ENCODE measurements at places on chromosomes 6 and 20.

DNA sequence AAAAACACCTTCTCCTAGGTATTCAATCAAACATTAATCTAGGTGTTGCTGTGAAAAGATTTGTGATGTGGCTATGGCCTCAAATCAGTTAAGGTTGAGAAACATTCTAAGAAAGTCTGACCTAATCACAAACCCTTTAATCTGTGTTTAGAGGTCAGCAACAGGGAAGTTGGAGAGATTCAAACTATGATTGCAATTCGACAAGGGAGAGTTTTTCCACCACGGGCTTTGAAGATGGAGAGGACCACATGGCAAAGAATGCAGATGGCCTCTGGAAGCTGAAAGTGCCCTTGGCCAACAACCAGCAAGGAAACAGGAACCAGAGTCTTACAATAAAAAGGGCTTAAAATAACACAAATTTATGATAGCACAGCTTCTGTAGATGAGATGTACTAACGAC, 29.6 kb upstream of the LGSN start:
- no peak for ATAC-seq

DNA sequence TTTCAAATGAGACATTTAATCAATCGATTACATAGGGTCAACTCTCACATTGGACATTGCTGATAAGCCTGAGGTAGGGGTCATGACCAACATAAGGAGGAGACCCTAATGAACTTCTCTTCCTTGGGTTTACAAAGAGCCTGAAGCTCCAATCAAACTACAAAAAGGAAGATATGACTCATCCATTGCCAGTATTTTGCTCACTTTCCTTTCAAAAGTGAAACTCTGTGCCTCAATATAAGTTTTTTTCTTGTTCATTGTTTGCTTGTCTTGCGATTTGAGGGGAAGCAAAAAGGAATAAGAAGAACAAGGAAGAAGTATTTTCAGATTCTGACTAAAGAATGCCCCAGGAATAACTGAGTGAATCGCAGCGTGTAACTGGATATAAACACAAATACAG, 38.8 kb upstream of the KHDRBS2 start:
- ATAC-seq = no peak

DNA sequence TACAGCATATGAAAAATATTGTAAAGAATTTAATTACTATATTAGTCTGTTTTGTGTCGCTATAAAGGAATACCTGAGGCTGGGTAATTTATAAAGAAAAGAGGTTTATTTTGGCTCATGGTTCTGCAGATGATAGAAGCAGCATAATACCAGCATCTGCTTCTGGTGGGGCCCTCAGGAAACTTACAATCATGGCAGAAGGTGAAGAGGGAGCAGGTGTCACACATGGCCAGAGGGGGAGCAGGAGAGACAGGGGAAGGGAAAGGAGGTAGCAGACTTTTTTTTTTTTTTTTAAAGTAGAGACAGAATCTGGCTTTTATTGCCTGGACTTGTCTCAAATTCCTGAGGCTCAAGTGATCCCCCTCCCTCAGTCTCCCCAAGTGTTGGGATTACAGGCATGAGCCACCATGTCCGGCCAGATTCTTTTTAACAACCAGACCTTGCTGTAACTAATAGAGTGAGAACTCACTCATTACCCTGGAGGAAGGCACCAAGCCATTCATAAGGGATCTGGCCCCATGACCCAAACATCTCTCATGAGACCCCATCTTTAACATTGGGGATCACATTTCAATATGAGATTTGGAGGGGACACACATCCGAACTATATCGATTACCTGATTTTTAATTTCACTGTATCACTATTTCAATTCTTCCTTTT, 64.6 kb downstream of the MAN1A1 start:
- ATAC-seq = no peak

DNA sequence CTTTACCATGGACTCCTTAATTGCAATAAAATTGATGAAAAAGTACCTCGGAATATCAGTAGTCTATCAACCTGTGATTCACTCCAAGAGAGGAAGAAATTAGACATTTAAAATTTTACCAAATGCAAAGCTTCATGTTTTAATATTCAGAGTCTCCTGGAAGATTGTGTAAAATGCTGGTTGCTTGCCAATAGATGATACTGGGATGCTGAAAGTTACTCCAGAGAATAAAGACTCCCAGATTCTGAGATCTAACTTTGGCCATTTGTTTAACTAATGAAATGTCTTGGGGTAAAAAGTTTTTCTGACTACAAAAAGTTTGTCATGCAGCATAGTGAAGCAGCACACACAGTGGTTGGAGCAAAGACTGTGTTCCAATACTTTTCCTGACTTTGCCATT, 176.7 kb upstream of the RSPO3 start:
- no peak for ATAC-seq

DNA sequence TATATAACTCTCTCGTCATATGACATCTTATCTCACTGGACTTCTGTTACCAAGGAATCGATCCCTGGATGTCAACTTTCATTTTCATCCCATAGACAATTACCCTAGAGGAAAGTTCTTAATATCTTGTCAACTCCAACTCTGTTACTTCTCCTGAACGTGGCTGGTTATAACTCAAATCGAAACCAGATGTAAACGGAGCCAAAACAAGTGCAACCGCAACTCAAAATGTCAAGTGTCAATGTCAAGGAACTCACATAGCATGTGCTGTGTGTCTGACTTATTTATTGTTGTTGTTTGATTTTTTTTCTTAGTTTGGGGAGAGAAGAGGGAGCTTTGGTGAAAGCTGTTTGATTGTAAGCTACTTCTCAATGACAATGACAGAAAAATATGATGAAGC, 108.6 kb downstream of the VIP start:
- ATAC-seq = no peak

DNA sequence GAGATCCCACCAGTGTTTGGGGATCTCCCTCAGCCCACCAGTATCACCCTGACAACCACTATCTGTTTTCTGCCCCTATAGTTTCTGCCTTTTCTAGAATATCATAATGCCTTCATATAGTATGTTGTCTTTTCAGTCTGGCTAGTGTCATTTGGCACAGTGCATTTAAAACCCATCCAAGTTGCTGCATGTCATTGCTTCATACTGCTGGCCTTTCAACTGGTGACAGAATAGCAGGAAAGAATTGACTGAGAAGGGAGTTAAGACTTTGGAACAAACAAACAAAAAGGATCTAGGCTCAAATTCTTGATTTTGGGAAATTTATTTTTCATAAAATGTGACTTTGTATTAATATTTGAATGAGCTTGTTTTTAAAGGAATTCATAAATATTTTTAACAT, 4.5 kb downstream of the LMBRD1 start:
- ATAC-seq = no peak

- ATAC-seq = no peak
Observed at GRCh38 chr6:124066269-124066668, 262.6 kb downstream of the NKAIN2 start.

GRCh38 chr20:60040471-60041162, 82.4 kb downstream of the CDH26 start:
- ATAC-seq = no peak

DNA sequence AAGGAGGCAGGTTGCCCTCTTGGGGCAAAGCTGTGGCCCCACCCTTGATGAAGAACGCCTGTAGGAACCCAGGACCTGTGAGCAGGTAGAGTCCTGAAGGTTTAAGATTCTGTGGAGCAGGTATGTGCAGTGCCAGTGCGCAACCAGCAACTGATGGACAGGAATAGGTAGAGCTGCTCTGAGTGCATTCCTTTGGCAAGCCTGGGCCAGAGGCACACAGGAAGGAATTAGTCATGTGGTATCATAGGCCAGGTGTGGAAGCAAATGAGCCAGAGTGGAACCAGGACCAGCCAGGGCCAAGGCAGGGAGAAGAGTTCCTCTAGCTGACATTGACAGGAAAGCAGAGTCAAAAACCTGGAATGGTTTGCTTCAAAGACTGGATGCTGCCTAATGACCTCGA, 1.4 kb upstream of the KHDC1 start:
- no peak for ATAC-seq

GRCh38 chr20:59392736-59393135, 92.3 kb downstream of the EDN3 start:
- ATAC-seq = no peak

DNA sequence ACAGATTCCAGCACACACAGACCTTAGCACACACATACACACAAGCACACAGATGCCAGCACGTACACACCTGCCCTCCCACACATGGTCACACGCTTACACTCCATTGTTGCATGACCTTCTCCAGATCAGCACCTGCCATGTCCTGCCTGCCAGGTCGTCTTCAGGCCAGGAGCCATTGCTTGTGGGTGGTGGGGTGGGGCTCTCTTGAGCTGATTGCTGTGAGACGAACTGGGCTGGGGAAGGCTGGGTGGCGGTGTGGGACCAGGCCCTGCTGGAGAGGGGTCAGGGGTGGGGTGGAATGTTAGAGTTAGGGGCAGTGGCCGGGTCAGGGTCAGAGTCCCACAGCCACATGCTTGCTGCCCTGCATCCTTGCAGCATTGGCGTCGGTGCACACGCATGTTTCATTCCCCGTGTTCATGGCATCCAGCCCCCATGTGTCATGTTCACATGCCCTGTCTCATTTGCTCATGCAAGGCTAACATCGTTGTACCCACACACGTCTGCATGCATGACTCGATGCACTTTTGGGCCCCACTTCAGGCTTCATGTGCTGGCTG, 6.5 kb upstream of the NPBWR2 start:
- ATAC-seq = no peak

- ATAC-seq = no peak
Observed at GRCh38 chr6:159830501-159831372, 30.7 kb downstream of the PNLDC1 start.

- ATAC-seq = peak; percentile 14
Observed at GRCh38 chr6:16273256-16273655, 34.9 kb downstream of the GMPR start.

DNA sequence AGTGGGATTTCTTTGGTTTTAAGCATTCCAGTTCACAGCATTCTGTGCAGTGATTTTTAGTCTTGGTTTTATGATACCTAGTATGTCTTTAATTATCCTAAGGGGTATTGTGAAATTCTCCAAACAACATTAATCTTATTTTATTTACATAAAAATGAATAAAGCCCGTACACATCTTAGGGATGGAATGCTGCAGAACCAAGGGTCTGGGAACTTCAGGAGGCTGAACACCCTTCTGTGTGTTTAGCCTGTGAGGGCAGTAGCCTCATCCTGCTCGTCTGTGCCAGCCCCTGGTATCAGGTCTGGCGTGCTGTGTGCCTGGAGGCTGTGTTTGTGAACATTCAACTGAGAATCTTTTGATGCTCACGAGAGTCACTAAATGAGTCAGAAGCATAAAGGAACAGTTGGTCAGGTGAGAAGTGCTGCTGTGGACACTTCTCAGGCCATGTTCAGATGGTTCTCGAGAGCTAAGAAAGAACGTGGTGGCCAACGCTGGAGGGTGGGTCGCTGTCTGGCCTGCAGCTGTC, 25.2 kb upstream of the C20orf204 start:
- no peak for ATAC-seq

- no peak for ATAC-seq
Observed at GRCh38 chr20:40192081-40192480, 497.0 kb downstream of the MAFB start.

DNA sequence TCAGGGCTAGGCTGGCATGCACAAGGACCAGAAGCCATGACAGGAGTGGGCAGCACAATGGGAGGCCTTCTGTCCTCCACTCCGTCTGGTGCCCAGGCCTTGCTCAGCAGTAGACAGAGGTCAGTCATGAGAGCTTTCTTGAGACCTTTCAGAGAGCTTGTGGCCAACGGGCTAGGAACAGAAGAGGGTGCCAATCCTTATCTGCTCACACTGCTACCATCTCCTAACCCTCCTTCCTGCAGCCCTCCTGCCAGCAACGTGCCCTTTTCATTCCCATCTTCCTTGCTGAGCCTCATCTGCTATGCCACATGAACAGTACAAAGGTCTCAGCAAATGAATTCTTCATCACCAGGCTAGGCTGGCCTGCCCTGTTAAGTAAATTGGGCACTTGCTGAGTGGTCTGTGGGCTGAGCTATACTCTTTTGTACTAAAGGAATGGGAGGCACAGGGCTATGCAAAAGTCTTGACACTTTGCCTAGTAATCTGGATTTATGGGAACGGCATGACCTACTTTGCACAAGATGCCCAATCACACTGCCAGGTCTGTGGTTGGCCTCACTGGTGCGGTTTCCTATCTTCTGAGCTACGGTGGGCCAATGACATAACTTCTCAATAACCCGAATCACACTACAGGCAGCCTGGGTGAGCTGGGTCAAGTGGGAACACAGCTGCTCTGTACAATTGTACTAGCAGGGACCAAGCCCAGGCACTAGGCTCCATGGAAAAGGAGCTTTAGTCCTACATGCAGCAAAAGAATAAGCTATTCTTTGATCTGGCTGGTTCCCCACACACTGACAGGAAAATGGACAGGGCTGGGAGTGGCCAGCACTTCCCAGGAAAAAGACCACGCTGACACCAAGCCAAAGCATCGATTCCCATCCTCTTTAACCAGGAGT, 47.8 kb downstream of the ELOVL5 start:
- no peak for ATAC-seq

GRCh38 chr6:136250686-136251008, 536 bp upstream of the MTFR2 start:
- peak; percentile 19 for ATAC-seq

- ATAC-seq = no peak
Observed at GRCh38 chr6:133855276-133855990, 33.5 kb upstream of the TCF21 start.

DNA sequence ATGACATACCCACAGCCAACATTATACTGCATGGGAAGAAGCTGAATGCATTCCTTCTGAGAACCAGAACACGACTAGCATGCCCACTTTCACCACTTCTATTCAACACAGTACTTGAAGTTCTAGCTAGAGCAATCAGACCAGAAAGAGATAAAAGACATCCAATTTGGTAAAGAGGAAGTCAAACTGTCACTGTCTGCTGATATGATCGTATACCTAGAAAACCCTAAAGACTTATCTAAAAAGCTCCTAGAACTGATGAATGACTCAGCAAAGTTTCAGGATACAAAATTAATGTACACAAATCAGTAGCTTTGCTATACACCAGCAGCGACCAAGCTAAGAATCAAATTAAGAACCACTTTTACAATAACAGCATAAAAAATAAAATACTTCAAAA, 60.5 kb downstream of the EYS start:
- ATAC-seq = no peak
